ENCODE measurements at places on chromosomes 7 and 10. TPM values are rescaled to one million over a fixed set of nuclear protein-coding genes. Genes with fewer than 3 reads are reported as not detected.

Gene EMX2
- polyA plus RNA-seq: 62.1 TPM

Gene DGKI
- polyA plus RNA-seq: 0.30 TPM

Gene PTEN
- 84.7 TPM for polyA plus RNA-seq

Gene C7orf57
- 0.02 TPM for polyA plus RNA-seq

Gene MTERF1
- 8.4 TPM for polyA plus RNA-seq

Measured in ovary (tissue), 10 donors.